ENCODE measurements at places on chromosomes 3 and 15.

GRCh38 chr3:45480871-45481270, 92.5 kb downstream of the LARS2 start:
- DNase-seq = no peak

- no peak for DNase-seq
Observed at GRCh38 chr3:121330634-121331033, 215.2 kb downstream of the POLQ start.

DNA sequence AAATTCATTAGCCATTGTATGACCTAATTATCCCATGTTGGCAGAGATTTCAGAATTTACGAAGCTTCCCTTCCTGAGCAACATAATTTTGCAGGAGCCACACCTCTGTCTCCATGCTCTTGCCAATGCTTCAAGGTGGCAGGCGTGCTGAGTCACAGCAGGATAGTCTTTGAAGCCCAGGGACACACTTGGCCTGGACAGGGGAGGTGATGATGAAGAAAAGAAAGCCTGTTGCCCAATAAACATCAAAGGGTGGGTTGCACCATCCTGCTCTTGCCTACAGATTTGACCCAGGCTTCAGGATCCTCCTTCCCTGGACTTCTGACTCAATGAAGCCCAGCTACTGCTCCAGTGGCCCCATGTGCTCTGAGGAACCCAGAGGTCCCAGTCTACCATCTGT, 117.1 kb downstream of the MINAR1 start:
- no peak for DNase-seq

- no peak for DNase-seq
Observed at GRCh38 chr3:132679911-132680310, 19.8 kb downstream of the UBA5 start.

GRCh38 chr15:66724732-66725463, 22.9 kb downstream of the SMAD6 start:
- no peak for DNase-seq

GRCh38 chr15:51879555-51879954, 50.1 kb downstream of the TMOD3 start:
- no peak for DNase-seq

Measured in hematopoietic multipotent progenitor cell treated with erythropoietin and hydrocortisone succinate and interleukin-3 and kit ligand, for 4 days (in vitro differentiated cells).